Fibroblast of lung (primary cell): ENCODE measurements at places on chromosomes 5 and 9. TPM values are rescaled to one million over a fixed set of nuclear protein-coding genes. Genes with fewer than 3 reads are reported as not detected.

FIBCD1 gene
- total RNA-seq: 7.3 and 9.8 TPM in 2 replicates

DNA sequence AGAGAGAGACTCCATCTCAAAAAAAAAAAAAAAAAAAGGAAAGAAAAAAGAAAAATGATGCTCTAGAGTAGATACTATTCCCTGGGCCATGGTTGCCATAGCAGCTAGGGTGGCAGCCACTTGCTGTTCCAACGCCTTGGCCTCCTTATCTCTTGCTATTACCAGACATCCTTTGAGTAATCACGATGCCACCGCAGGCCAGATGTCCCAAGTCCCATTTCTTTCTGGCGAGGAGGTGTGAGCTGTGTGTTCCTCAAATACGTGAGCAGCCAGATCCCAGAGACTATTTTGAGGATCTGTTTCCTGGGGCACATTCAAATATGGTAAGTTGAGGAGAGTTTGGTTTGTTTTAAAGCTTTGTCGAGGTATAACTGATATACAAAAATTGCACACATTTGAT, 23.4 kb upstream of the GFPT2 start:
- no peak for DNase-seq

HAVCR1 gene
- total RNA-seq: not detected in 2 replicates

SLC36A3 gene
- total RNA-seq: not detected in 2 replicates

UBE2R2 gene
- 16.7 and 23.9 TPM in 2 replicates for total RNA-seq

DNA sequence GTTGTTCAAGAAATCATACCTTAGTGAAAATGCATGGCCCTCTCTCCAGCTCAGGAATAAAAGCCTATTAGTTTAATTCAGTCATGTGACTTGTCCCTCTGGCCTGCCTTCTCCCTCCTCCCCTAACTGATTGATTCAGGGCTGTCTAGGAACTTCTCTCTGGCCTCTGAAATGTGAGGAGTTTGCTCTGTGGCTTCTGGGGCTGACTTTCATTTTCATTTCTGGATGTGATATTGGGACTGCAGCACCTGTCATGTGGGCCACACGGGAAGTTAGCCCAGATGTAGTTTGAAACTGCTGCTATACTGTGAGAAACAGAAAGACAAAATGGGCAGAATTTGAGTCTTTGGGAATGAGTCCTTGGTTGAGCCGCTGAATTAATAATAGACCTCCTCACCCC, 44.8 kb downstream of the PARP8 start:
- DNase-seq: peak; percentile 47

WNK2 gene
- total RNA-seq: under 0.01 TPM in 1 of 2 replicates, not detected in the other

- DNase-seq: no peak
These were observed 1.9 kb downstream of the ARAP3 start for GRCh38 chr5:141680178-141680577.

DNA sequence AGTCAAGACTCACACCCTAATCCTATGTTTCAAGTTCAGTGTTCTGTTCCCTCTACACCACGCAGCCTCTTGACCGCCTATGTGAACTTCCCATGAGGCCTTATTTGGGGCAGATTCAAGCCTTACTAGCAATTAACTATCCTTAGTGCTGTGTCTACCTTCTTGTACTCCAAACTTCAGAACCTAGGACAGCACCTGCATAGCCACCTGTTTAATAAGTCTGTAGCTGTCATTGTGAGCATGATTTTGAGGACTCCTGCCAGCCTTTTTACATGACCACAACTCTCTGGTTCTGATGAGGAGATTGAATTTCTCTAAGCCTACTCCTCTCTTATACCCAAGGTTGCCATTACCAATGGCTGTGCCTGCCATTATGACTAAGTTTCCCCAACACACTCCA, 50.8 kb upstream of the PCSK1 start:
- DNase-seq: peak; percentile 58

DNA sequence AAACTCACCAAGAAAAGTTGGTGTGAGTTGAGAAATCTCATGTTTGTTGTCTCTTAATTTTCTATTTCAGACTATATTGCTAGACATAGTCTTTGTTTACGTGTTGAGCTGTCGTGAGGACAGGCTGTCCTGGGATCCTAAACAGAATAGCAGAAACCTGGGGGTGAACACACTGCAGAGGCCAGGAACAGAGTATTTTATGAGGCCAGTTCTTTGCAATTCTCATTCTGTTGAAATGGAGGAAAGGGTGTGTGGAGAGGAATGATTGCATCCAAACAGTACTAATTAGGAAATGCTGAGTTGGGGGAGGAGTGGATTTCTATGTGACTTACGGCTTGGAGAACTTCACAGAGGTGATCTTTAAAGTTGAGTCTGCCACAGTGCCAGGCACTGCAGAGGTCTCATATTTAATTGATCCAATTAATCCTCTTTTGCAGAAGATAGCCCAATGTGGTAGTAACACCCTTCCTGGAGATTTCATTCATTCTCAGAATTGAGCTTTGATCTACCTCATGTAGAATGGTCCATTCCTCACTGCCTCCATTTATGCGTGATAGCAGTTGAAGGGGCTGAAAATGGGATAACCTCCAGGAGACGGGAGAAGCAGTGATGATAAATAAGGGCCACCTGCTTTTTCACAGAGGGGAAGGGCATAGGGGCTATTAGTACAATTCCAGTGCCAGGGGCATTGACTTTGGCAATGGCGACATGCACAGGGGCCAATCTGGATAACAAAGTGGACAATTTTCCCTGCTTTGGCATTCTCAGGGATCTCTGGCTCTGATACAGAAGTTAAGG, 84.7 kb upstream of the TNFAIP8 start:
- peak; percentile 48 for DNase-seq

NDST1 gene
- 18.2 and 38.5 TPM in 2 replicates for total RNA-seq

GRCh38 chr9:104795857-104796256, 31.9 kb downstream of the NIPSNAP3B start:
- no peak for DNase-seq

DNA sequence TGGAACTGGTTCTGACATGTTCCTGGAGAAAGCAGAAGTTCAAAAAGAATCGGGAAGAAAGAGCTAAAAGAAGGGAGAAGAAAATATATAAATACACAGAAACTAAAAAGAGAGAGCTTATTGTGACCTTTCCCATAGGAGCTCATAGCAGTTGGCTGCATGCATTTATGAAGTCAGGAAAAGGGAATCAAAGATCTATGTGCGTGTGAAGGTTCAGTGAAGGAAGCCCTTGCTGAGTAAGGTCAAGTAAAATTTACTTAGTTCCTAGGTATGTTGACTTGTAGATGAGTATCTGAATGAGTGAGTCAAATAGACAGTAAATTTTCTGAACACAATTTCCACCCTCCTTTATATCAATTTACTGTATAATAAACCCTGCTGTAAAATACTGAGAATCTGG, 632.5 kb downstream of the SLCO4C1 start:
- no peak for DNase-seq

GRCh38 chr9:3367185-3367584, 158.6 kb downstream of the RFX3 start:
- DNase-seq: peak; percentile 0

IL3 gene
- not detected in 2 replicates for total RNA-seq

CDH9 gene
- total RNA-seq: not detected in 2 replicates

DNA sequence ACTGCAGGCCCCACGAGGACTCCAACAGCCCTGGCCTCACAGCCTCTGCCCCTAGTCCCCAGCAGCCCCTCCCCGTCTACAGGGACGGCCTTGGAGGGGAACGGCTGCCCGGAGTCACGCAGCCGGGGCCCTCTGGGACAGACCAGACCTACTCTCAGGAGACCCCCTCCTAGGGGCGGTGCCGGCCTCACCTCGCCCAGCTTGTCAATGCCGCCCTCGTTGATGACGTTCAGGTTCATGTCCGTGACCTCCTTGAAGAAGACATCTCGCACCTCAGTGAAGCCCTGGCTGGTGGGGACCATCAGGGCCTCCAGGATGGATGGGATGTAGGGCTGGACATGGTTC, 58.6 kb downstream of the LRSAM1 start:
- DNase-seq: no peak

DNA sequence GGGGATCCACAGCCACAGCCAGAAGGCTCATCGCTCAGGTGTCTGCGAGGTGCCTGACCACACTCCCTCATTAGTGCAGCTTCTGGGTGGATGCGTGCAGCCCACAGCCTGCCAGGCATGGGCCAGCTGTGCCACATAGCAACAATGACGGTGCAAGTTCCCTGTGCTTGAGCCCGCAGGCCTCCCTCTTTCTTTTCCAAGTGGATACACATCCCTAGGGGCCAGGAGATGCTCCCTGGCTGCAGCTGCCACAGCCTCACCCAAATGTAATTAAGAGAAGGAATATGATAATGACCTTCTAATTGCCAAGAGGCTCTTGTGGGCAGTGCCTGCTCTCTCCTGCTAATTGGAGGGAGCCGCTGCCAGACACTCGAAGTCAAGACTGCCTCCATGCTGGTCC, 116.0 kb upstream of the PPP1R26 start:
- no peak for DNase-seq

DNA sequence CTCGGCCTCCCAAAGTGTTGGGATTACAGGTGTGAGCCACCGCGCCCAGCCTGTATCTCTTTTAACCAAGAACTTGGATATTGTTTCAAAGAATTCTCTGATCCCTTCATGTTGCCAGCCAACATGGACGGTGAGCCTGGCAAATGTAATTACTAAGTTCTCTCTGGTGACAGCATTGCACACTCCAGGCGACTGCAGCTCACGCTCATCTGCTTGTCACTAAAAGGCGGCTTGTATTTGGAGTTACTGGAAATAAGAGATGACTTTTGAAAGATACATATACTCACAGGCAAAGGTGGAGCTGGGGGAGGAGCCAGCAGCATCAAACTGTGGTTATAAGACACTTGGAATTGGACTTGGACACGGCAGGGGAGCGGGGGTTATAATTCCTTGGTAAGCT, 172.3 kb downstream of the SLIT3 start:
- no peak for DNase-seq

DNA sequence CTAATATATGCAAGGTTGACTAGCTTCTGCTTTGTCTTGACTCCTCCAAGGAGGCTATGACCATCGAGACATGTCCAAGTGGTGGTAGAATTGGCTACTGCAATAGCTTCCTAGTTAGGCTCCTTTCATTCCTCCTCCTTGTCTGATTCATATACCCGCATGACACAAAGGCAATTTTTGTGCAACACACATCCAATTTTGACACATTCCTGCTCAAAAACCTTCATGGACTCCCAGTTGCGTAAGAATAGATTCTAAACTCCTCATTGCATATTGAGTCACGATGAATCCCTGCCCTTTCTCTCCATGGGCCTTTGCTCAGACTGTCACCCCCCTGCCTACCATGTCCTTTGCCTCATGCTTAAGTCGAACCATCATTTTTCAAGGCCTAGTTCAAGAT, 344.5 kb downstream of the ACTL7B start:
- DNase-seq: peak; percentile 84

- DNase-seq: no peak
These were observed 5.7 kb upstream of the SMU1 start for GRCh38 chr9:33082128-33082527.

GRCh38 chr5:176837707-176838115, 27.4 kb downstream of the UNC5A start:
- peak; percentile 88 for DNase-seq

LHX2 gene
- not detected in 2 replicates for total RNA-seq

- DNase-seq: peak; percentile 62
These were observed 140.8 kb downstream of the FGF1 start for GRCh38 chr5:142544946-142545649.

ZFP2 gene
- total RNA-seq: 1.5 and 2.8 TPM in 2 replicates

- no peak for DNase-seq
These were observed 89.7 kb downstream of the CAAP1 start for GRCh38 chr9:26802921-26803320.

- no peak for DNase-seq
These were observed 72.0 kb downstream of the PRKACG start for GRCh38 chr9:68941780-68942459.

DNA sequence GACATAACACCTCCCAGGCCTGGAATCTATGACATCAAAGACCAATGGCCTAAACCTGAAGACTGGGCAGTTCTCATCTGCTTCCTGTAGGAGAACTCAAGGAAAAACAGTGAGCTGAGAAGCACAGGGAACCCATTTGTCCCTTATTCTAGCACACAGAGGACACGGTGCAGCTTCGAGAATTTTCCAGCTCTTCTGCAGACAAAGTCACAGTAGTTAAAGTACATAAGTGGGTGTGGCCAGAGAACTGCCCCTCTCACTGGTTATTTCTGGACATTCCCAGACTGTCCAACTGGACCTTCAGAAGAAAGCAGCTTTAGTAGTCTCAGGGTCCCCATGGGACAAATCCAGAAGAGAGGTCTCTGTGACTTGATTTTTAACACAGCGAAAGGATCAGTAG, 114.6 kb downstream of the KLHL3 start:
- no peak for DNase-seq

DNA sequence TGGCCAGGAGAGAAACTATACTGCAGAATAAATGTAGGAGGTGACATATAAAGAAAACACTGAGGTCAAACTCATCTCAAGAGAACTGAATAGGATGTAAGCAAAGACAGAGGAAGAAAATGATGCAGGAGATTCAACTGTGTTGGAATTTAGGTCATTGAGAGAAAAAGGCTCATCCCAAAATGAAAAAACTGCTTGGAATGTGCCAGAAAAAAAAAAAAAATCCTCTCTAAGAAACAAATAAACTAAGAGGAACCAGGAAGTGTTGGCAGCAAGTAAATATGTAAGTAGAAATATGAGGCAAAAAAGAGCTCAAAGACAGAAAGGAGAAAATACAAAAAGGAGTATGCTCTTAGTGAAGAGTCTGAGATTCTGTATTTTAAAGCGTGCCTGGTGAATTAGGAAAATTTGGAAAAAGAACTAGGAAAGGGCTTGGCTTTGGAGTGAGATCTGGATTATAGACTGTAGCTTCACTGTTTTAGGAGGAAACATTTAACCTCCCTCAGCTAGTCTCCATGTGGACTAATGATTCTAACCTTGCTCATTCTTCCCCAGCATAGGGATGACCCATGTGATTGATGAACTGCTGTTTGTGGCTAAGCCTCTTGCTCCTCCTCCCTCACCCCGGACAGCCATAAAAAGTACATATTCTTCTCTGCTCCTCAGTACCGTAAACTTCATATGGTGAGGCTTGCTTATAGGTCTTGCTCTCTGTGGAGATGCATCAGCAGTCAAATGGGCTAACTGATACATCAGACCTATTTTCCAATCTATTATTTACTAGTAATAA, 185.6 kb upstream of the POU5F2 start:
- peak; percentile 52 for DNase-seq

GRCh38 chr5:15715535-15715934, 215.6 kb downstream of the FBXL7 start:
- DNase-seq: no peak

DNA sequence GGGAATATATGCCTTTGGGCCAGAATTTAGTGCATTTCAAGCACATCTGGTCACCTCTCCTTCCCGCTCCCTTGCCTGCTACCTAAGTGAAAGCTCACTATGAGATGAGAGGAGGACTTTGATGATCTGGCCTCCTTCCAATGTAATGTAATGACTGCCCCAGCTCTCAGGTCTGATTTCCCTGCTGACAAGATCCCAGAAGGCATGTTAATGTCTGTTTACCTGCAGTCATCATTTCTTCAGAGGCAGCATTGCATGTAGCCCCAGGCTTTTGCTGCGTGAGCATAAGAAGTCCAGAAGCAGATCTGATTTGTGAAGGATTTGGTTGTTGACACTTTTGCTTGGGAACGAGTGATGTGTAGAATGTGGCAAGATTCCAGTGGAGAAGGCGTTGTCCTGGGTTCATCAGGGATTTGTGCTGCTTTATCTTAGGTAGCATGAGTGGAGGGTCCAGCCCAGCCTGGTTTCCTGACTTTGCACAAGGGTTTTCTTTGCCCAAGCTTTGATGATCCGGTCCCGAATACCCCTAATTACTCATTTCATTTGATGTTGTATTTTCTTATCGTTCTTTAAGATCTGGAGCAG, 192.7 kb downstream of the GOLPH3 start:
- DNase-seq: no peak

NUDT12 gene
- total RNA-seq: 9.8 and 15.4 TPM in 2 replicates

- DNase-seq: no peak
These were observed 111.6 kb downstream of the CTNND2 start for GRCh38 chr5:11792621-11793020.
